T-helper 1 cell (primary cell): ENCODE measurements at places on chromosomes 4 and X.
A peak's percentile ranks its signal among the peaks of the same experiment; 100 is the strongest.

DNA sequence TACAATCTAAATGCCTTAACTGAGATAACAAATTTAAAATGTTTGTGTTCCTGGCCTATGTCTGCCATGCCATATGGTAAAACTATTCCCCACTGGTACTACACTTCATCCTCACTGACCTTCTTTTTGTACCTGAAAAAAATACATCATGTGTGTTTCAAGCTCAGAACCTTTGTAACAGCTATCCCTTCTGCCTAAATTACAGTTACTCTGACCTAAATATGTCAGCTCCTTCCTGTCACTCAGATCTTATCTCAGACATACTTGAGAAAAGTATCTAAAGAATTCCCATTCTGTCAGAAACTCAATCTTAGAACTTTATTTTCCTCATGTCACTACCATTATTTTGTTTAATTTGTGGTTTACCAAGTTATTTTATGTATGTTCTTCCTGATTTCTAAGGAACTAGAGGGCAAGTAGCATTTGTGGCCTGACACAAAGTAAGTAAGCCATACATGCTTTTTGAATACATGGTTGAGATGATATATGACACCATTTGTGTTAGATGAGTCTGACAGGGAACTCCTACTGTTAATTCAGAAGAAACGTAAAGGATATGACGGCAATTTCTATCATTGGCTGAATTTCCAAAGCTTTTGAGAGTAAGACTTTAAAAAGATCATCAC is 456.5 kb upstream of the NDST3 start:
- DNase-seq = no peak

- no peak for DNase-seq
Measured at GRCh38 chr4:10005632-10006031, 15.7 kb downstream of the SLC2A9 start.

GRCh38 chr4:167282171-167282864 is 48.0 kb upstream of the SPOCK3 start:
- DNase-seq = no peak

DNA sequence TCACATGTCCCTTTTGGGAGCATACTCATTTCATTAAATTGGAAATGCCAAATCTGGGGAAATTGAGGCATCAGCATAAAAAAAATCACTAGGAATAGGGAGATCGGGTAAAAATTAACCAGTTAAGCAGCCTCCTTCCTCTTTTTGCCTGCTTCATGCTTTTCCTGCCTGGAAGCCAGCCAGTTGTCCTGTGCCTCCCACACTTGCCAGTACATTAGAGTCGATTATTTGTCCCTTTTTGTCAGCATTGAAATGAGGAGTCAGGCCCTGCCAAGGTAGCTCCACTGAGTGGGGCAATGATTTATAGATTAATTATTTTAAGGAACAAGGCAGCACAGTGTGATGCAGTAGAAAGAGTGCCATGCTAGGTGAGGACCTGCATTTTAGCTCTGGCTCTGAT is 55.3 kb downstream of the SH2D1A start:
- DNase-seq = no peak

- no peak for DNase-seq
Measured at GRCh38 chr4:184000457-184001396, 95.6 kb downstream of the STOX2 start.

GRCh38 chrX:85243761-85244449 is at the start of the genes SATL1 and ZNF711:
Gene SATL1, minus strand, starts transcription at chrX:85243779. Its CDS starts 134,811 bp downstream, at chrX:85108968.
Gene ZNF711, plus strand, starts transcription at chrX:85243991. Its CDS starts 3,582 bp downstream, at chrX:85247573.
- no peak for DNase-seq

GRCh38 chrX:40164751-40165150 is 67.0 kb upstream of the BCOR start:
- no peak for DNase-seq

- peak; percentile 11 for DNase-seq
Measured at GRCh38 chr4:42579903-42580302, 77.0 kb downstream of the ATP8A1 start.

DNA sequence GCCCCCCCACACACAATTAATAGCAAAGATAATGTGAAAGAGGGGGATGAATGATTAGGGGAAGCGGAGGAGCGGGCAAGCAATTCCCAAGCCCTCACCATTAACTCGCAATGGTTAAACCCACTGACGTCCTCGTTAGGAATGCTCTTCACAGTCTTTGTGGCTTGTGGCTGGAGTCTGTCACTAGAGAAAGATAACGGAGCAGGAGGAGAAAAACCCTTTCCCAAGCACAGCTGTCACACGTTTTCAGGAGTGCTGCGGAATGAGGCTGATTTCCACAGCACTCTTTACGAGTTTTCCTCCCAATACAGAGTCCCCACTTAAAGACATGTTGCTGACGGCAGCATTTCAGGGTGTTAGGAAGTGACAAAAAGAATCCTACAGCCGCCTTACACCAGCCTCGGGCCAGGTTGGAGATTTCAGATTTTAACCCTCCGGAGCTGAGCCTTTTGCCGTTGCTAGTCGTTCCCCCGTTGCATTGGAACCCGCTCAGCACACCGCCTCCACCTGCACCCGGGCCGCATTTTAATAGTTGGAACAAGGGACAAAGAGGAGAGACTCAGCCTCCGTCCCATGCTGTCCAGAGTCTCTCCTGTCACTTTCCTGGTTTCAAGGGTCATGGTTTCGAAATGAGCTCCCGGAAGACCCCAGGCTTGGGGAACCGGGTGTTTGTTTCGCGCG is 92.2 kb downstream of the GEMIN8 start:
- no peak for DNase-seq

DNA sequence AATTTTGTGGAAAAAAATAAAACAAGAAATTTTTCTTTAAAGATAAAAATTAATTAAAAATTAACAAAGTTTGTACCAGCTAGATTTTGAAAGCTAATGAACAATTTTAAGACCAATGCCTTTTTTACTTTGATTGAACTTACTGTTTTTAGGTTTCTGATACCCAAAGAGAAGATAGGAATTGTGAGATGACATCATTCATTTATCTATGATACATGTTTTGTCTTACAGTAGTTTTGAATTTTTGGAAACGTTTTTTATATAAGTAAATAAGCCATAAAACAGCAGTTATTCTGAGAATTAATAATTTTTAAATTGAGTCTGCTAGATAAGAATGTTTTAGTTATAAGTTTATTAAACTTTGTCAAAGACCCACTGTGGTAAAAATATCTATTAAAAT is 65.0 kb upstream of the GPR174 start:
- no peak for DNase-seq

DNA sequence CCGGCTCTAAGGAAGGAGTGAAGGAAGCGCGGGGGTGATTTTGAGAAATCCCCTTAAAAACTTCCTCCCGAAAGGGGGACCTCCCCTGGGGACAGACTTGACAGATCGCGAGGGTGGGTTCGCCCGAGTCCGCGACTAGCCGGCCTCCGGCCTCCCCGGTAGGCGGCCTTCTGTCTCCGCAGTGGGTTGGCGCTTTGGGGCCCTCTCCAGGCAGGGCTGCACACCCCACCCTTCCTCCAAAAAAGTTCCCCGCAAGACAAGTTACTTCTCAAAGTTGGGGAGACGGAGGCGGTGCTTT is 24.8 kb downstream of the HOPX start:
- DNase-seq = peak; percentile 74

DNA sequence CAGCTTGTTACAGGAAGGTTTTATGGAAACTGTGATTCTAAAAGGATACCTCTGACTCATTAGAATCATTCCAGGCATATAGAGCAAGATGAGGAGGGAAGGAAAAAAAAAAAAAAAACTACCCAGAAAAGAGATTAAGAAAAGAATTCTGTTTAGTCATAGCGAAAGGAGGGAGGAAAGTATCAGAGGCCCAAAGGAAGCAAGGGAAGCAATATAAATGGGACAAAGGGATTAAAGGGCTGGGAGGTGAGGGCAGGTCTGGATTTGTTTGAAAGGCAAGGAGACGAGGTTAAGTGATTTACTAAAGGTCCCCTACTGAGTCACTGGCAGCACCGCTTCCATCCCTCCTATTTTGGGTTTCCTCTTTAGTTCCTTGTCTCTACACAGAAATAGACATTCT is 88.6 kb upstream of the IL1RAPL1 start:
- no peak for DNase-seq

DNA sequence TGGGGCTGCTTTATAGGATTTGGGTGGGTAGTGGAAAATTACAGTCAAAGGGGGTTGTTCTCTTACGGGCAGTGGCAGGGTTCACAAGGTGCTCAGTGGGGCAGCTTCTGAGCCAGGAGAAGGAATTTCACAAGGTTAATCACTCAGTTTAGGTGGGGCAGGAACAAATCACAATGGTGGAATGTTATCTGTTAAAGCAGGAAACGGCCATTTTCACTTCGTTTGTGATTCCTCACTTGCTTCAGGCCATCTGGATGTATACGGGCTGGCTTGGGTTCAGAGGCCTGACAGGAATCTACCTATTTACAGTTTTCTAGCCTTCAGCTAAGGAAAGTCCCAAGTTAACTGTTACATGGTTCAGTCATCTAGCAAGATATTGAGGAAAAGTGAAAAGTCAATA is 1003.5 kb downstream of the STPG2 start:
- no peak for DNase-seq

GRCh38 chr4:13933191-13933590 is 305.7 kb upstream of the BOD1L1 start:
- DNase-seq = no peak

DNA sequence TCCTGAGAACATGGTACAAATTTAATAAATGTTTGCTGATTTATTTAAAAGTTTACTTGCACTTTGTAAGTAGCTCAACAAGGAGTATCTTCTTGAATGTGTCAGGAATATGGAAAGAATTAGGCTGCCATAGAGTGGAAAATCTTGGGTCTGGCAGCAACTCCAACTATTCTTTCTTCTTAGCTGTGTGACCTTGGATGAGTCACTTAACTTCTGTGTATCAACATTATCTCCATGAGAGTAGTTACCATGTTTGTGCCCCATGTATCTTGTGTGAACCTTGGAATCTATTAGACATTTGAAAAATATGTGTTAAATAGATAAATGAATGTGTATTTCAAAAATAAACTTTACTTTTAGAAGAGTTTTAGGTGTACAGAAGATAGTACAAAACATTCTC is 348.8 kb downstream of the GBA3 start:
- no peak for DNase-seq

GRCh38 chr4:10007436-10007740 is 13.9 kb downstream of the SLC2A9 start:
- DNase-seq = no peak

- DNase-seq = no peak
Measured at GRCh38 chr4:124483048-124483906, 229.3 kb downstream of the ANKRD50 start.

- peak; percentile 85 for DNase-seq
Measured at GRCh38 chr4:2811830-2812611, 19.1 kb downstream of the SH3BP2 start.

DNA sequence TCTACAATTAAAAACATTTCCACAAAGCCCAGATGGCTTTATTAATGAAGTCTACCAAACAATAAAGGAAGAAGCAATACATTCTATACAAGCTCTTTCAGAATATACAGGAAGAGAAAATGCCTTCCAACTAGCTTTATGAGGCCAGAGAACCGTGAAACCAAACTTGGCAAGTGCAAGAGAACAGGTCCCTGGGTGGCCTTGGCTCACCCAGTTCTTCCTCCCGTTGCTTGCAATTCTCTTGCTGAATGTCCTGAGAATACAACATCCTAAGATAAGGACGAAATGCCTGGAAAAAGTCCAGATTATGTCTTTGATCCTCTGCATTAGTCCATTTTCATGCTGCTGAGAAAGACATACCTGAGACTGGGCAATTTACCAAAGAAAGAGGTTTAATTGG is 204.9 kb downstream of the MAD2L1 start:
- DNase-seq = no peak

- DNase-seq = no peak
Measured at GRCh38 chrX:17859609-17860178, 1.4 kb downstream of the RAI2 start.

- no peak for DNase-seq
Measured at GRCh38 chr4:103097112-103097511, 2.5 kb downstream of the BDH2 start.

DNA sequence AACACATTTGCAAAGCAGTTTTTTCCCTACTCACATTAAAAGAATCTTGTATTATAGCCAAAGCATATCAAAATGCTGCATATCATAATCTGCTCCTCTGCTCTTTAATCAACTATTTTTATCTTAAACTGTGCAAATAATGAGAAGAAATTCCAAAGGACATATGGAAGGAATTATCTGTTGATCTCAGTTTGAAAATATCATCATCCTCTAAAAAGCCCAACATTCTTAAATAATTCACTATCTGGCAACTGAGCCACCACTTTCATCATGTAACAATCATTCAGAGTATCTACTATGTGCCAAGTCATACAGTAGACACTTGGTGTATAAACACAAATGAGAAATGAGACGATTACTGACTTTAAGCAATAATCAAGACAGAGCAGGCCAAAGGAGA is 63.0 kb downstream of the PRSS12 start:
- no peak for DNase-seq

DNA sequence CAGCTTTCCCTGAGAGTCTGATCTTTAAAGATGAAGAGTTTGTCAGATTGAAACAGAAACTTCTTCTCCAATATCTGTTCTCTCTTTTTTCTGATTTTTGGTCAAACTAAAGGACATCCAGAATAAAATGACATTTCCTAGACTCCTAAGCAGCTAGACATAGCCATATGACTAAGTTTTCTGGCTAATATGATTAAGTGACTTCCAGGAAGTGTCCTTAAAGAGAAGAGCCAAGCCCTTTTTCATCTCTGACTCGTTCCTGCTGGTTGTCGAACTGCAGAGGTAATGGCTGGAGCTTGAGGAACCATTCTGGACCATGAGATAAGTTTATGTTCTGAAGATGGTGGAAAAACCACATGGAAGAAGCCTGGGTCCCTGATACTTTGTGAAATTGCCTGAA is 546.0 kb downstream of the BCOR start:
- no peak for DNase-seq

GRCh38 chr4:95998311-95998710 is 158.4 kb downstream of the PDHA2 start:
- DNase-seq = no peak

GRCh38 chr4:121936101-121936500 is 15.8 kb downstream of the TRPC3 start:
- DNase-seq = no peak

GRCh38 chr4:167956676-167957075 is 135.7 kb upstream of the ANXA10 start:
- no peak for DNase-seq

DNA sequence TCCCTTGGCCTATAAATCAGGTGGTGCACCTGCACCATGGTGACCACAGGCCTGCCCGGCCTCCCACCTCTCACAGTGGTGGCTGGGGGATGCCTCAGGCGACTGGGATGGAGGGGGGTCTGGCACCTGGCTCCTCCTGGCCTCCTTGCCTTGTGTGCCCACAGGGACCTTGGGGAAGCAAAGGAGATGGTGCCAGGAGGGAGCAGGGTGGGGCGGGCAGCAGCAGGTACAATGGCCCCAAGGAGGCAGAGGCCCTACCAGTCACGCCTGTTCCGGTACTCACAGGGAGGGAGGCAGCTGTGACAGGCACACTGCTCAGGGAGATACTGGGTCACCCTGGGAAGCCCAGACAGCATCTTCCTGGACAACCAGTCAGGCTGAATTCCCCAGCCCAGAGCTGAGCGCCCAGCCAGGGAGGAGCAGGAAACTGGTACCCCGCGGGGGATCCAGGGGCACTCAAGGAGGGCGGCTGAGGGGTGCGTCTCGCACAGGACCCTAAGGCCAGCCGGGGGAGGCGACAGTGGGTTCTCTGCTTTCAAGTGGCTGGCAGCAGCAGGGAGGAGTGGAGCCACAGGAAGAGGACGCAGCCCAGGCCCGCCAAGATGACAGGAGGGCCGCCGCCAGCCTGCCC is 1.2 kb upstream of the TREX2 start:
- no peak for DNase-seq
